Fibroblast of lung (primary cell): ENCODE measurements at places on chromosomes 5 and 9. TPM values are rescaled to one million over a fixed set of nuclear protein-coding genes. Genes with fewer than 3 reads are reported as not detected.

- no peak for DNase-seq
These were observed 37.4 kb downstream of the CFAP90 start for GRCh38 chr5:7813576-7813975.

Gene OR13F1
- not detected in 2 replicates for total RNA-seq

GRCh38 chr9:19517202-19517942 lies 108.6 kb downstream of the ACER2 start:
- no peak for DNase-seq

Gene SUSD3
- 2.8 and 4.6 TPM in 2 replicates for total RNA-seq

DNA sequence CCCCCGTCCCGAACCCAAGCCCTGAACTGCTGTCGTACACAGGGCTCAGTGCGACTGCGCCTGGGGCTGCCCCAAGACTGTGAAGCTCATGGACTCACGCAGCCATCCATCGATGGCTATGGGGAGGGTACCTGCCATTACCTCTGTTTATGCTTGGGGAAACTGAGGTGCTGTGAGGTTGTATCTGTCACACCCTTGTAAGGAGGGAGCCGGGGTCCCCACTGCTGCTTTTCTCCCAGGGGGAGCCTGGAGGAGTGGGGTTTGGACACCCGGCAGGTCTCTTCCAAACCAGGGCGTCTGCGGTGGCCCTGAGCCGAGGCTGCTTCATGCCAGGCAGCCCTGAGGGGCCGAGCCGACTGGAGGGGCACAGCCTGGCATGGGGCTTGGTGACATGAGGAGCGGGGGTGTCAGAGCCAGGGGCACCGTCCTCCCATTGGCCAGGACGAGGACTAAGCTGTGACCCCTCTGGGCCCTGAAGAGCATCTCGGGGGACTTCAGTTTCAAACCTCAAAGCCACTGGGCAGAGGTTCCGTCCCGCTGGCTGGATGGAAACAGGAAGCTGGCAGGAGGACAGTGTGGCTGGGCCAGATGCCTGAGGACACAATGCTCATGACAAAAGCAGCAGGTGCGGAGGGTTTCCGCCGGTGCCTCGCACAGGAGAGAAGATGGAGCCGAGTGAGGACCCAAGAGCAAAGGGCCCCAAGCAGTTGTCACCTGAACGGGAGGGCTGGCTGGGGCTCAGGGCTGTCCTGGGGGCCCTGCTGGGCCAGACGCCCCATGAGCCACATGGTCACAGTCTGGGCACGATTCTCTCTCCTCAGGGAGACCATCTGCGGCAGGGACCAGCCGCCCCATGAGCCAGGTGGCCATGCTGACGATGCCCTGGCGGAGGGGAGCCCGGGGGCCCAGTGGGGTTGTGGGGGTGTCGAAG lies 54.4 kb upstream of the EXOC3 start:
- no peak for DNase-seq

- peak; percentile 72 for DNase-seq
These were observed 436.7 kb downstream of the CTNND2 start for GRCh38 chr5:11467588-11467987.

Gene PDE8B
- 0.17 and 0.26 TPM in 2 replicates for total RNA-seq

Gene BAAT
- total RNA-seq: not detected in 2 replicates

Gene SLC25A46
- 76.0 and 95.5 TPM in 2 replicates for total RNA-seq
